NCI-H146 (cell line): ENCODE measurements at places on chromosomes 7 and 10.

GRCh38 chr7:144019457-144019856 lies 19.3 kb downstream of the OR6B1 start:
- no peak for DNase-seq

- DNase-seq: no peak
Observed at GRCh38 chr7:70589590-70589989, 542.4 kb upstream of the GALNT17 start.

DNA sequence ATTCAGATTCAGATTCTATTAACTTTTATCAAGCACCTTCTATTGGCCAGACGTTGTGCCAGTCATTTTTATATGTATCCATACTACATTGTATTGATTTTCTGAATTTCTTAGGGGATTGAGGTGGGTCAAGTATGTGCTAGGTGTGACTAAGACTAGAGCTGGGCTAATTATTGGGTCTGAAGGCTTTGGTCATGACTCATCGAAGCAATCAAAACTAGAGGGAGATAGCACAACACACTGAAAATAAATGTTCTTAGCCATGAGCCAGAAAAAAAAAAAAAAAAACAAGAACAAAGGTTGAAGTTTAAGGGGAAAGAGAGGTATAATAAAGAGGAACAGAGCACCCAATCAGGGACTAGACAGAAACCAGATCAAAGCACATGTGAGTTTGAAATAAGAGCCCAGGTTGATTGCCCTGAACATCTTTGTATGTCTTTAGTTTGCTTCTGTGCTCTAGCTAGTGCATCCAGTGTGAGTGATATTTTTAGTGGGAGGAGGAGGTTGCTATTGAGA lies 171.6 kb upstream of the FOXP2 start:
- no peak for DNase-seq

GRCh38 chr10:69269761-69270160 lies 8.5 kb upstream of the HK1 start:
- no peak for DNase-seq

DNA sequence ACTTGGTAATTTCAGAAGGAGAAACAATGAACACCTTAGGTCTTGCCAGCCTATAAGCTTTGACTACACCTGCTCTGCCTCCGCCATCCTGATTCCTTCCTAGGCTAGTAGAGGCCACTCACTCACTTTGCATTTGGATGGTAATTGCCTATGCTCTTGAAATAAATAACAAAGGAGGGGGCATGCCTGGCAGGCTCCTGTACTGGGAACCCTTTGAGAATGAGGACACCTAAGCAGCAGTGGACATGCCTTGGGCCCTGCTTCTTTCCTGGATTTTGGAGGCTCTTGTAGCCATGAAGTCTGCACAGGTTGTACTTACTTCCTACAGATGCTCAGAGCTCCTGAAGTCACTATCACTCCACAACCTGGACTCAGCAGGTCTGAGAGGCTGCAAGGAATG lies 65.8 kb downstream of the BLNK start:
- DNase-seq: no peak

GRCh38 chr7:33802600-33802999 lies 102.7 kb upstream of the BMPER start:
- no peak for DNase-seq

DNA sequence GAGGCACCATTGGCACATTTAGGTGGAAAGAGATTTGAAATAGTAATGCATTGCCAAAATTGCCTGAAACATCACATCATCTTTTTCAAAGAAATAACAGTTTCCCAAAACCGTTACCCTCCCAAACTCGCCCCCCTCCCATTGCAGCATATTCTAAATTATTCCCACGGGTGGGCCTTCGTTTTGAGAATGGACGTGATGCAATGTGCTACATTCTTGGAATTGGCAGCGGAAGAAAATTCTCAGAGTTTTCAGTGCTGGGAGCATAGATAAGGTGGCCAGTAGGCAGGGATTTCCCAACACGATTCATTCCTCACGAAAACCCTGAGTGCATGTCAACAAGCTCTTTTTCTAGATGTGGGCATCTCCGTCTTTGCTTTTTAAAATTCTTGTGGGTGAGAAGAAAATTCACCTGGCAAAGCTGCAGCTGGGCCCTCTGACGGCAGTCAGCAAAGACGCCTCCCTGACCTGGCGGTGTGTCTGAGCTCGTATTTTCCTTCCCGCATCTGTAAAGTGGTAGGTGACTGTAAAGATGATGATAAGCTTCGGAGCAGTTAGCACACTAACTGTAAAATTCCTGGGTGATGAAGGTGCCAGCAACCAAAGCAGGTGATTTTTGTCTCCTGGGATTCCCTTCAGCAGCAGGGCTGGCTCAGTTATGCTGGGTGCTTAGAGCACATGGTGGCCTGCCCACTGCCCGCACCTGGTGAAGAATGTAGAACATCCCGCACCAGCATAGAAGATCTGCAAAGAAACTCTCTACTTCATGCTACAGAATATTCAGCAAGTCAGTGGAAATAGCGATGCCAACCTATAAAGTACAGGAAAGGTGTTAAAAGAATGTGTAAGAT lies 141.9 kb upstream of the KLF6 start:
- no peak for DNase-seq
